Osteocyte (in vitro differentiated cells): ENCODE measurements at places on chromosomes 11 and 22.

- DNase-seq = no peak
Measured at GRCh38 chr11:69985641-69986439, 92.3 kb upstream of the ANO1 start.

GRCh38 chr11:77402218-77402556 is 71.7 kb downstream of the PAK1 start:
- DNase-seq = no peak

GRCh38 chr11:91686281-91686680 is 538.3 kb upstream of the FAT3 start:
- no peak for DNase-seq

GRCh38 chr11:116847612-116848011 is 10.2 kb upstream of the APOA1 start:
- DNase-seq = no peak
